ENCODE measurements at places on chromosomes 5 and 9.

DNA sequence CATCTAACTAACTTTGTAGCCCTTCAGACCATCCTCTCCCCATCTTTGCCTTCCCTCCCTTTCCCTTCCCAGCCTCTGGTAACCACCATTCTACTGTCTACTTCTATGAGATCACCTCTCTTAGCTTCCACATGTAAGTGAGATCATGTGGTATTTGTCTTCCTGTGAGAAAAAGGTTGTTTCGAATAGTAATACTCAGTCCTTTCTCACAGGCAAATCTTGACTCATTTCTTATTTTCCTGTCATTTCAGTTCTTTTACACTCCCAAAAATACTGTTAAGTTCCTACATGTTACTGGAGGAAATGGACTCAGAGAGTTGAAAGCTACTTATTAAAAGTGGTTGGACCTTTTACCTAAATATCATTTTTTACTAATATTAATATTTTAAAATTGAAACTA, 82.1 kb downstream of the SLF1 start:
- DNase-seq, result no peak

GRCh38 chr5:3393122-3393919, 202.3 kb upstream of the IRX1 start:
- DNase-seq, result no peak

DNA sequence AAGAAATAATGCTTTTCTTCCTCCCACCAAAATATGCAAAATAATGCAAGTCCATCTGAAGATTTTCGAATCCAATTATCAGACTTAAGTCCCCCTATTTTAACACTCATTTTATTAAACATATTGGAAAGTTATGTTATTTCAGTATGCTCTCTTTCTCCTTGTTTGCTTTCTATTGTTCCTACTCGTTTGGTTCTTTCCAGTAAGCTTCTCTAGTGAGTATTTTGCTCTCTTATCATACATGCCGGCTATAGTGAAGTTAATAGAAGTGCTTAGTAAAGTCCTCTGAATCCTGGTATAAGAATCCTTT, 517 bp downstream of the ALDH1A1 start:
- no peak for DNase-seq

GRCh38 chr5:177003649-177004048, 2.9 kb downstream of the UIMC1 start:
- DNase-seq, result no peak

DNA sequence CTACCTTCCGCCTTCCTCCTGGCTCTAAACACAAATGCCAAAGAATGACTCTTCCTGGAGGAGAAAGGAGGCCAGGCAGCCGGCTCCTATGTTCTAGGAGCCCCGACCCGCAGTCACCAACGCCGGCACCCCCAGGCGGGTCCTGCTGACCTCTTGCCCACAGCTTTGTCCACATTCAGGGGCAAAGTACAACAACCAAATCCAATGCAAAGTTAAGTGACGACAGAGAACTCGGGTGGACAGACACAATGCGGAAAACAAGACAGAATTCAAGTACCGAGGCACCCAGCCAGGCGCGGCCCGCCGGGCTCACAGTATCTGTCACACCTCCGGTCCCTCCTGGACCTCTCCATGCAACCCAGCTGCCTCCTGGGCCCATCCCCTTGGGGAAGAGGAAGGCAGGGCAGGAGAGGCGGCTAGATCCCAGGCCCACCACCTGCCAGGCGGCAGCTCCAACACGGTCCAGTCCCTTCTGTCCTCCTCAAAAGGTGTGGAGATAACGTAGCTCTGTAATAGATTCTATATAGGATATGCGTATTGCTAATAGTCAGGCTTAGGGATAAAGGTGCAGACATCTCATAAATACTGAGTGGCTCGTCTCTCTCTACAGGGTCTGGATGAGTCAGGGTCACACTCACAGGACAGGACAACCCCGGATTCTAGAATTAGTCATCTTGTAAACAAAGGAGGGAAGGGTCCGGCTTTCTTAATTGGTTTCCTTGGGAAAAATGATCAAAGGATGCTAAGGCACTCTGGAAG, 46.9 kb upstream of the UBAC1 start:
- DNase-seq, result no peak

DNA sequence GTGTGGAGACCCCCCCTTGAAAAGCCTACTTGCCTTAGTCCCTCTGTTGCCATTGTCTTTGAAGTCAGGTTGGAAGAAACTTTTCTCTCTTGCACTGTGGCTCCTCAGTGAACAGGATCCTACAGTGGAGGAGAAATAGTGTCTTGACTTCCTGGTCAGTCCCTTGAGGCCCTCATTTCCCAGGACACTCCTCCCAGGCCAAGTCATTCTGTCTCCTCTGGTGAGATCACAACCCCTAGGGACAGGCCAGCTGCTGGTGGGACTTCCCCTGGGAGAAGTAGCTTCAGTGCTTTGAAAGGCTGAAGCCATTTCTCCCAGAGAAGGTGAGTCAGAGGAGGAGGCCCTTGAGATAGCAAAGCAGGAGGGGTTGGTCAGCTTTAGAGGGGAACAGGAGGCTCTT, 10.1 kb upstream of the GRIA1 start:
- no peak for DNase-seq

- no peak for DNase-seq
These were observed 818 bp downstream of the PCDHGA10 start for GRCh38 chr5:141413540-141414069.

DNA sequence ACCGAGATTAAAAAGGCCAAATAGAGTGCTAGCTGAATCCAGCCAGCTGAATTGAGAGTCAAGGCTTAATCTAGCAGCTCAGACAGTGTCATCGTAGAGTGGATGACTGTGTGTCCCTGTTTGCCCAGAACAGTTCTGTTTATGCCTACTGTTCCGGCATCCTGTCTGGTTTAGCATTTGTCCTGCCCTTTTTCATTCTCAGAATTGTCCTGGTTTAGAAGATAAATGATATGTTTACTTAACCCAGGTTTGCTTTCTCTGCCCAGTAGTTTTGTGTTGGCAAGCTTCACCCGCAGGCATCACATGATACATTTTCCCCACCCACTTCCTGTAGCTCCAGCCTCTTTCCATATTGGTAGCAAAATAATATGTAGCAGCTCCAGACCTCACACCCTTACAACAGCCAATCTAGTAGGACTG, 41.3 kb upstream of the ZSWIM6 start:
- DNase-seq, result no peak

DNA sequence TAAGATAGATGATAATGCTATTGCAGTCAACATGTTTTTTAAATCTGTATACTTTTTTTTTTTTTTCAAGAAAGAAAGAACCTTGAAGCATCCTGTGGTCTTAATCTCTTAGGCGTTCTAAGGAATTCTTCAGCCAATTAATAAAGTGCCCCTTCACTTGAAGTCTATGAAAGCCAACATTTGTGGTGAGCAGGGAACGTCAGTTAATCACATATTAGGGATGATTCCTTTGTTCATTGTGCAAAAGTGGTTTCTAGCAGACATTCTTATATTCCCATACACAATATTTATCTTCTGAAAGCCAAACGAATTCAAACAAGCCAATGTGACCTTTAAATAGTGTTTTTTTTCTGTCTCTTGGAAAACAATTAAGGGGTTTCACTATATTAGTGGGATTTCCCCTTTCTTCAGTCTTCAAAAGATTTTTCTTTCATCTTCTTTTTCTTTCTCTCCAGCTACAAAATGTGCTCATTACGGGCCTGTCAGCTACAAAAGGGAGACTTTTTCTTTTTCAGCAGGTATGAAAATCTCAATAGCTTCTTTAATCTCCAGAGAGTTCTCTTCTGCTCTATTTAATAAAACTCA, 40.1 kb downstream of the TMEM167A start:
- no peak for DNase-seq
